ENCODE measurements at places on chromosomes 5 and 9.

GRCh38 chr5:147080391-147080790, 154.4 kb upstream of the STK32A start:
- DNase-seq: no peak

- DNase-seq: no peak
Observed at GRCh38 chr9:1929722-1930244, 85.4 kb upstream of the SMARCA2 start.

DNA sequence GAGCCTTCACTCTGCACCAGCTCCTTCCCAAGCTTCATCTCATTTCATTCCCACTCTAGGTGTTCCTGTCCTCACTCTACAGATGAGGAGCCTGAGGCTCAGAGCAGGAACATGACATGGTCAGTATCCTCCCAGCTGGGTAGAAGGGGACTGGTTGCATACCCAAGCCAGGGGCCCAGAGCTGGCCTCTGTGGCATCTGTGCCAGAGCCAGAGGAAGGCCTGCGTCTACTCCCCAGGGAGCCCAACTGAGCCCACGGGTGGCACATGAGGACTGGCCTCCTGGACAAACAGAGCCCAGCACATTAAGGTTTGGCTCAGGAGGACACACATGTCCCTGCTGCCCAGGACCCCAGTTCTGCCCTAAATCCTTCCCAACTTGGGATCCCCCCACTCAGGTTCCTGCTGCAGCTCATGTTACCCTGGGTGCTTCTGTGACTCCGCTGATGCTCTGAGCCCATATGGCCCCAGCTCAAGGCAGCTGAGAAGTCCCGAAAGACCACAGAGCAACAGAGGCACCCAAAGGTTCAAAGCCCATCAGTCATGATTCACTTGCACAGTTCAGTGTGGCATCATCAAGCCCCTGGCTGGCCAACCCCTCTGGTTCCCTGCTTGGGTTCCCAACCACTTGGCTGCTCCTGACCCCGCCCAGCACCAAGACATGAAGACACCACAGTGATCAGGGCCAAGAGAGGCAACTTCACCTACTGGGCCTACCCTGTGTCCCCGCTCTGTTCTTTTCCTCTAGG, 8.5 kb upstream of the NEURL1B start:
- no peak for DNase-seq

DNA sequence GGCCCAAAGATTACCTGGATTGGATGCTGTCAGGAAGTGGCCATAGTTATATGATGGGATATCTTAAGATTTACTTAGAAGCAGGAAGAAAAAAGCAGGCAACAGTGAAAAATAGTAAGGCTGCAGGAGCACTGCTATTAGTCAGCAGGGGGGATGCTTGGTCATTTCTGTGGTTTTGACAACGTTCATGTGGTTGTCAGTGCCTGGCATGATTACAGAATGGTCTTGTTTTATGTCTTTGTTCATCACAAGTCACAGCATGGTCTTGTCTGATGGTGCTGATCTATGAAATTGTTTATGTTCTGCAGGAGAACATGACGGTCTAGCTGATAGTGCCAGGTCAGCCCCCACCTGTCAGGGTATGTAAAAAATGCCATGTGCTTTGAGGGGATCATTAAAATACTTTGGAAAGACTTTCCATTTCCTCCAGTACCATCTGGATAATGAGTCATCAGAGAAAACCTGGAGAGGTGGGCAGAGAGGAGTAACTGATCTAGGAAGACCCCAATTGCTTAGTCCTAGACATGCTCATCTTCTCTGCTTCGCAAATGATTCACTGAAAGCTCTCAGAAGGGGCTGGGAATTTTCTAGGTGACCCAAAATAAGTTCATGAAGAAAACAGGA, 48.5 kb downstream of the PLGRKT start:
- no peak for DNase-seq

GRCh38 chr5:111117136-111117535, 25.0 kb downstream of the WDR36 start:
- DNase-seq: no peak

DNA sequence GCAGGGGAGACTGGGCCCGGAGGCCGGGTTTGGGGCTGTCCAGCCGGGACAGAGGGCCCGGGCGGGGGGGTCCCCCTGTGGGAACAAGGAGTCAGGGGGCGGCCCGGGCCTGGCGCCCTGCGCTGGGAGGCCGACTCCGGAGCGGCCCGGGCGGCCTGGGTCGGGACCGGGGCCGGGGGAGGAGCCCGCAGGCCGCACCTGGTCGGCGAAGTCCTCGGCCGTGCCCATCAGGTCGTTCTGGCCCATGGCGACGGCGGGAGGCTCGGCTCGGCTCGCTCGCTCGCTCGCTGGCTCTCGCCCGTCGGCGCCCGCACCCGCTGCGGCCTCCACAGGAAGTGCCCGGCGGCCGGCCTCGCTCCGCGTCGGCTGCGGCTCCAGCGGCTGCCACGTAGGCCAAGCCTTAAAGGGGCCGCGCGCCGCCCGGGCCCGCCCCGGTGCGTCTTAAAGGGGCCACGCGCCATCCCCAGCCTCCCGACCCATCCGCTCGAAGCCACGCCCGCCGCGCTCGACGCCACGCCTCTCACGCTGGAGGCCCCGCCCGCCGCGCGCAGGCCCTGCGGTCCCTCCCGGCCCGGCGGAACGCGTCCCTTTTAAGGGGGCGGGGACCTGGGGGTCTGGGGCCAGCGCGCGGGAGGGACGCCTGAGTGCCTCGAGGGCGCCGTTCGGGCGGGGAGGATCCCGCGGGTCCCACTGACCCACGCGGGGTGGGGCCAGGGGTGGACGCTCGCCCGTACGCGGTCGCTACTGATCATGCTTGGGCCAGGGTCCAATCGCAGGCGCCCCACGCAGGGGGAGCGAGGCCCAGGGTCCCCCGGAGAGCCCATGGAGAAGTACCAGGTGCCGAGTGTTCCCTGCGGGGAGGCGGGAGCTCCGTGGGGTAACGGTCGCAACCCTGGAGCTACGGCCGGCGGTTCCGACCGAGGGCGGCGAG, at the start of the genes STKLD1 and SURF4:
TSS of gene STKLD1 (plus strand) at position 643 of the 931 bp plus-strand sequence. CDS start at position 751, 108 bp downstream.
TSS of gene SURF4 (minus strand) at position 337 of the 931 bp plus-strand sequence. CDS start at position 246, 91 bp downstream.
- peak; percentile 99 for DNase-seq

- DNase-seq: no peak
Observed at GRCh38 chr5:173795601-173796000, 92.5 kb upstream of the CPEB4 start.
